ENCODE measurements at places on chromosomes 7 and 10.
A peak's percentile ranks its signal among the peaks of the same experiment; 100 is the strongest.

GRCh38 chr7:3439333-3440030, 138.4 kb downstream of the SDK1 start:
- peak; percentile 92 for ATAC-seq

DNA sequence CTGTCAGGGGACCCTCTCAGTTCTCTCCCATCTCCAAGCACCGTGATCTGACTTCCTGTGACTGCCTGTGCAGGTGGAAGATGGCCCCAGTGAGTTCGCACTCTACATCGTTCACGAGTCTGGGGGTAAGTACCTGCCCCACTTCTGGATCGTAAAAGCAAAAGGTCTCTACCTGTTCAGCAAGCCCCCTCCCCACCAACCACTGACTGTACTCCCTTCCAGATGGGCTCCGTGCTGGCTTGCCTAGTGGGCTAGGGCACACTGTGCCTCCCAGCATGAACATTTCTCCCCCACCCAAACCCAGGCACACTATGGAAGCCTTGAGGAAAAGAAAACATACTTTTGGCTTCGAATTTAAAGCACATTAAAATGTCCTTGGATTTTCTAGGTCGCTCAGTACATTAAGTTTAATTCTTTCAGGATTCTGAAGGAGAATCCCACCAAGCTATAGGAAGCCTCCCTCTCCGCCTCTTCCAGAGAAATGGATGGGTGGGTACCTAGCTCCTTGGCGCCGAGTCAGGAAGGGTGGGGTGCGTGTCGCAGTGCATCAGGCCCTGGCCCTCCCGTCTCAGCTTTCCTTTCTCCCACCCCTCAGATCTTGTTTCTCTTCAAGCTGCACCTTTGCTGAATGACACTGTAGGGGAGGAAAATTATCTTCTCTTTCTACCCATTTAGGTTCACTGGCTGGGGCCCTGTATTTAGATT, 11.0 kb upstream of the ZNF22 start:
- ATAC-seq, result no peak

DNA sequence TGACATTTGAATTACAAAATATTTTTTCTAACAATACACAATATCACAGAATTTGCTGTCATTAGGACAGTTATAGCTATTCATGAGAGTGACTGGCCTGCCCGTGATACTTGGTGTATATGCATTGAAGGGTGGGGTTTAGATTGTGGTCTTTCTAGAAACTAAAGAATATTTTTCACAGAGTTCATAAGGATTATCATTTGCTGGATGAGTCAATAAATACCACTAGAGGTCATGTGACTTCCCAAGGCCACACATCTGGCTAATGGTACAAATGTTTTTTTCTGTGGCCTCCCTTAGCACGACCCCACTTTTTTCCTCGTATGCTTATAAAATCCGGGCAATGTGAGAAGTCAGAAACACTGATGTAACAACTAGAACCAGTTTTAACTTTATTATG, 5.2 kb downstream of the OPTN start:
- ATAC-seq, result no peak

DNA sequence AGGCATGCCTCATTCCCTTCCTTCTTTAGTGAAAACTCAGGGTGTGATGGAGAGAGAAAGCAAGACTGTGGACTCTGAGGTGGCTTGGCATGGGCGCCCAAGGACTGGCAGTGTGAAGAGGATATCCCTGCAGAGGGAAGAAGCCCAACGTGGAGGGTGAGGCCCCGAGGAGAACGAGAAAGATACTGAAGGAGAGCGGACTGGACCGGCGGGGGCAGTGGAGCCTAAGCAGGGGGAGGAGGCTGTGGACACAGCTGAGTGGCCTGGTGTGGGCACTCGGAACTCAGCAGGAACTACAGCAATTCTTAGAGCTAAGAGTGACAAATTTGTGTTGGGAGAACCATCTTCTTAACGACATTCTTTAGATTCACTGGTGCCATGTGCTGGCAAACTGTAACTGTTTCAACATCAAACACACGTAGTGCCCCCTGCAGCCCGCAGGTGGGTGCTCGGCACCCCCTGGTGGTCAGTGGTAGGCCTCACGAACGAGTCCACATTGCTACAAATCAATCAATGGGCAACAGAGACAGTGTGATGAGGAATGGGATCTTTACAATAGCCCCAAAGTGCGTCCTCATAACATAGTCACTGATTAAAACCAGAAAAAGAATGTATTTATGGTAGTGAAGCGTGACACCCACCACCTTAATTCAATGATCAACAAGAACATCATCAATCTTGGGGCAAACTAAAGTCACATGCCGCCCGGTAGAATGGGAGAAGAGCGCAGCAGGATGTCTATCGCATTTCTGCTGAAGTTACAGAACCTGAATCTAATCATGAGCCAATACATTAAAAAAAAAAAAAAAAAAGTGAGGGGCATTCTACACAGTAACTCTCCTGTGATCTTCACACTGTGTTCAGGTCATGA, 2.0 kb upstream of the SFTPA1 start:
- peak; percentile 79 for ATAC-seq

- no peak for ATAC-seq
Measured at GRCh38 chr10:85650791-85651496, 715.7 kb downstream of the GRID1 start.

All from SK-N-SH treated with all-trans-retinoic acid at 6 μM for 48 hours (cell line).